Effector memory CD4-positive, alpha-beta T cell (primary cell): ENCODE measurements at places on chromosomes 5 and 9.
A peak's percentile ranks its signal among the peaks of the same experiment; 100 is the strongest.

DNA sequence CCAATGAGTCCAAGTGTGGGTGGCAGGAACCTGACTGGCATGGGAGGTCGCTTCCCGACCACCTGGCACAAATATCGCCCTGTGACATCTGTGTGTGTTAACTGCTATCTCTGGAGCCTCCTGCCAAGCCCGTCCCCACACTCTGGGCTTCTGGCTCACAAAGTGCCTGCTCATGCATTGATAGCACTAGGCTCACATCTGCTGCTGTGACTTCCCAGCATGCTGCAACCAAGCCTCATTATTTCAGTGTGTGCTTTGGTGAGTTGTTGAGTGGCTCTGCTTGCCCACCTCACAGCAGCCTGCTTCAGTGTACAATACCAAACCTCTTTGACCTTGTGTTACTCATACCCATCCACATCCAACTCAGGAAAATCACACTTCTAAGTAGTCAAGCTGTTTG is 139.8 kb downstream of the APBA1 start:
- no peaks in the 10 kb centered on the region for H3K36me3 ChIP-seq
- no peak overlapping the region for H3K4me3 ChIP-seq
- no peaks in the 10 kb centered on the region for H3K27me3 ChIP-seq
- H3K4me1 ChIP-seq: no peaks in the 10 kb centered on the region

- H3K36me3 ChIP-seq: no peaks in the 10 kb centered on the region
- no peak overlapping the region for H3K4me3 ChIP-seq
- H3K27ac ChIP-seq: no peak overlapping the region
- no peak for DNase-seq
Measured at GRCh38 chr5:64163746-64164145, 1.9 kb upstream of the RNF180 start.

DNA sequence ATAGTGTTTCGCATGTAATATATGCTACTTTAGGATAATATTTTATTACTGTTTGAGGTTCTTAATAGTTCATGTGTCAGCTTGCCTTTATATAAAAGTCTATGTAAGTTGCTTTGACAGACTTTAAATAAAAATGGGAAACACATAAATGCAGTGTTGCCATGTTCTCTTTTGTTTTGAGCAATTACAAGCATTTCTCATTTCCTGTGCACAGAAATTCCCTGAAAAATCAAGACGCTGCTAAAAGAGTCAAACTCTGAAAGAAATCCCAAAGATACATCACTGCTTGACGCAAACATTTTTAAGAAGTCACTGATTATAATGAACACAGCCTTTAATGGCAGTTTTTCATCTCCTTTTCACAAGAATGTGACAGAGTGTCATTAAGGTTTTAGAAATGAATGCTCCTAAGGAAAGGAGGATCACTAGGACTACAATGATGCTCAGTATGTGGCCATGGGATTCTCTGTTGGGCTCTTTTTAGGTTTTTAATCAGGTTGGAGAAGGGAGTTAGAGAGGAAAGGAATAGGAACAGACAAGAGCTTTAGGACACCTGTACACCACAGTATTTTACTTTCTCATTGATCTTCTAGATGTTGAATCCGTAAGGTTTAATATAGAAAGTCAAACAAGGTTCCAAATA is 29.4 kb downstream of the ZCCHC7 start:
- no peak for DNase-seq
- peaks cover 3% of the 10 kb centered on the region for H3K36me3 ChIP-seq
- no peak overlapping the region for H3K4me3 ChIP-seq

DNA sequence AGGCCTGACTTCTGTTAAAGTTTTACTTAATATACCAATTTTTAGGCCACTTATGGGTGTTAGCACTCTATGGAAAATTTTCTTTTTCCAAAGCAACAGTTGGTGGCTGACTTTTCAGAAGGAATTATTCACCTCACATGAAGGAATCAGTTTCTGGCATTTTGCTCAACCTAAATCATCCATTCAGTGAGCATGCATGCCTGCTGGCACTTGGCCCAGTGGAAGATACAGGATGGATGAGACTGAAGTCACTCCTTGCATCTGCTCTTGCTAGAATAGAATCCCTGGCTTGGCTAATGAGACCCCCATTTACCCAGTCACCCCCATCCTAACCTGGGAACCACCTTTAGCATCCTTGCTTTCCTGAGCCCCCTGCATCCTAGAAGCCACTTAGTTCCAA is 131.7 kb downstream of the WDR41 start:
- H3K4me3 ChIP-seq: no peak overlapping the region
- no peaks in the 10 kb centered on the region for H3K36me3 ChIP-seq
- no peaks in the 10 kb centered on the region for H3K27me3 ChIP-seq
- H3K27ac ChIP-seq: no peak overlapping the region
- DNase-seq: no peak
- no peaks in the 10 kb centered on the region for H3K4me1 ChIP-seq

DNA sequence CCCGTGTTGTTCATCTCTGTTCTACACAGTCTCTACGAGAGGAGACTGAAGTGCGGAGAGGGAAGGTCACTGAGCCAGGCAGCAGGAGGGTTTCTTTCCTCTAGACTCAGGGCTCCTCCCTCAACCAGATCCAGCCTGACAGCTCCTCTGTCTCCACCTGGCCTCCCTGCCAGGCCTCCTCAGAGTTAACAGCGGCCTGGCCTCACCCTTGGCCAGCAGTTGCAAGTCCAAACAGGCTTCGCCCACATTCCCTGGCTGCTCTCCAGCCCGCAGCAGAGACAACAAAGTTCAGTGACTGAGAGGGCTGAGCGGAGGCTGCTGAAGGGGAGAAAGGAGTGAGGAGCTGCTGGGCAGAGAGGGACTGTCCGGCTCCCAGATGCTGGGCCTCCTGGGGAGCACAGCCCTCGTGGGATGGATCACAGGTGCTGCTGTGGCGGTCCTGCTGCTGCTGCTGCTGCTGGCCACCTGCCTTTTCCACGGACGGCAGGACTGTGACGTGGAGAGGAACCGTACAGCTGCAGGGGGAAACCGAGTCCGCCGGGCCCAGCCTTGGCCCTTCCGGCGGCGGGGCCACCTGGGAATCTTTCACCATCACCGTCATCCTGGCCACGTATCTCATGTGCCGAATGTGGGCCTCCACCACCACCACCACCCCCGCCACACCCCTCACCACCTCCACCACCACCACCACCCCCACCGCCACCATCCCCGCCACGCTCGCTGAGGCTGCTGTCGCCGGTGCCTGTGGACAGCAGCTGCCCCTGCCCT is at the start of gene HRCT1:
HRCT1 (plus strand) TSS at position 291 of the 768 bp plus-strand sequence; CDS start at position 377, 86 bp downstream.
- H3K27me3 ChIP-seq: no peaks in the 10 kb centered on the region
- H3K27ac ChIP-seq: no peak within 1 kb of the TSS
- H3K4me3 ChIP-seq: no peak within 1 kb of the TSS

- H3K4me1 ChIP-seq: no peaks in the 10 kb centered on the region
- no peak overlapping the region for H3K27ac ChIP-seq
- no peaks in the 10 kb centered on the region for H3K27me3 ChIP-seq
- no peak overlapping the region for H3K4me3 ChIP-seq
- no peak for DNase-seq
- no peaks in the 10 kb centered on the region for H3K36me3 ChIP-seq
Measured at GRCh38 chr9:38114905-38115304, 45.9 kb upstream of the SHB start.

GRCh38 chr5:75366787-75367186 is 29.8 kb downstream of the HMGCR start:
- no peaks in the 10 kb centered on the region for H3K4me1 ChIP-seq
- DNase-seq: no peak
- no peak overlapping the region for H3K4me3 ChIP-seq
- no peaks in the 10 kb centered on the region for H3K27me3 ChIP-seq
- peaks cover 5% of the 10 kb centered on the region for H3K36me3 ChIP-seq
- H3K27ac ChIP-seq: no peak overlapping the region

DNA sequence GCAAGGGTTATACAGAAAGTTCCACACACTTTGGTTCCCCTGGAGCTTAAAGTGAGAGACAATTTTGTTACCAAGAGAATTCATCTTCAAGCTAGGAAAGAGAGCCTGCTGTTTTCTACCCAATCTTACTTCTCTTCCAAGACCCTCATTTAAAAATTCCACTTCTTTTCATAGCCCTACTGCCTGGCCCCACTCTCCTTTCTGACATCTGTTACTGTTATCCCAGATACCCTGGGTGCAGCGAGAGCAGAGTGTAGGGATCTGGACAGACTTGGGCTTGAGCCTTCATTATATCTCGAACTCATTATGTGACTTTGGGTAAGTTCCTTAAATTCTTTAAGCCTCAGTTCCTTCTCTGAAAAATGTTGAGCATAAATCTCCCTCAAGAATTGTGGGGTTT is 263.1 kb downstream of the ASTN2 start:
- no peaks in the 10 kb centered on the region for H3K4me1 ChIP-seq
- DNase-seq: no peak
- no peak overlapping the region for H3K27ac ChIP-seq
- H3K4me3 ChIP-seq: no peak overlapping the region
- no peaks in the 10 kb centered on the region for H3K27me3 ChIP-seq
- no peaks in the 10 kb centered on the region for H3K36me3 ChIP-seq

GRCh38 chr5:72991394-72991793 is 35.6 kb downstream of the FCHO2 start:
- H3K27ac ChIP-seq: no peak overlapping the region
- H3K4me1 ChIP-seq: no peaks in the 10 kb centered on the region
- H3K27me3 ChIP-seq: no peaks in the 10 kb centered on the region
- no peak for DNase-seq
- no peak overlapping the region for H3K4me3 ChIP-seq
- no peaks in the 10 kb centered on the region for H3K36me3 ChIP-seq

DNA sequence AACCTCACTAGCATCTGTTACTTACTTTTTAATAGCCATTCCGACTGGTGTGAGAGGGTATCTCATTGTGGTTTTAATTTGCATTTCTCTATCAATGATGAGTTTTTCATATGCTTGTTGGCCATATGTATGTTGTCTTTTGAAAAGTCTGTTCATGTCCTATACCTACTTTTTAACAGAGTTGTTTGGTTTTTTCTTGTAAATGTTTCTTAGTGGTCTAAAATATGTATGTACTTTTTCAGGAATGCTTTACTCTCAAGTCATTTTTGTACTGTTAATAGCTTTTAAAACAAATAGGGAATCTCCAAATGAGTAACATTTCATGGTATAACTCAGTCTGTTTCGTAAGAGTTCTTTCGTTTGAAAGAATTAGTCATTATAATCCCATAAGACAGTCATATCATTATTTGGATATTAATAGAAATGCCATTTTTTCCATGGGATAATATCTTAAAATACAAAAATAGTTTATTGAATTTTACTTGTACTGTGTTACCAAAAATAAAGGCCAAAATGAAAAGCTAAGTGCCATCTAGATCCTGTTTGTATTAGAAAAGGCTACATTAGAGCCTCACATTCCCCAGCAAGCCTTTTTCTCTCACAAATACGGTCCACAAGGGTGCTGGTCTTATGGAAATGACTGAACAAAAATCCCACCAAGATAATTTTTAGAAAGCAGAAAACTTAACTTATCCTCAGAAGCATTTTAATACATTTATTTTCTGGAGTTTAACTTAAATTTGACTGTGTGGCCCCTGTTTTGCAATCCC is 247.7 kb downstream of the PJA2 start:
- no peaks in the 10 kb centered on the region for H3K36me3 ChIP-seq
- H3K27ac ChIP-seq: no peak overlapping the region
- no peaks in the 10 kb centered on the region for H3K27me3 ChIP-seq
- DNase-seq: no peak

- H3K4me3 ChIP-seq: no peak overlapping the region
- no peak overlapping the region for H3K27ac ChIP-seq
- H3K27me3 ChIP-seq: no peaks in the 10 kb centered on the region
- DNase-seq: no peak
- H3K36me3 ChIP-seq: no peaks in the 10 kb centered on the region
- no peaks in the 10 kb centered on the region for H3K4me1 ChIP-seq
Measured at GRCh38 chr9:100803956-100804355, 224.6 kb upstream of the PLPPR1 start.

DNA sequence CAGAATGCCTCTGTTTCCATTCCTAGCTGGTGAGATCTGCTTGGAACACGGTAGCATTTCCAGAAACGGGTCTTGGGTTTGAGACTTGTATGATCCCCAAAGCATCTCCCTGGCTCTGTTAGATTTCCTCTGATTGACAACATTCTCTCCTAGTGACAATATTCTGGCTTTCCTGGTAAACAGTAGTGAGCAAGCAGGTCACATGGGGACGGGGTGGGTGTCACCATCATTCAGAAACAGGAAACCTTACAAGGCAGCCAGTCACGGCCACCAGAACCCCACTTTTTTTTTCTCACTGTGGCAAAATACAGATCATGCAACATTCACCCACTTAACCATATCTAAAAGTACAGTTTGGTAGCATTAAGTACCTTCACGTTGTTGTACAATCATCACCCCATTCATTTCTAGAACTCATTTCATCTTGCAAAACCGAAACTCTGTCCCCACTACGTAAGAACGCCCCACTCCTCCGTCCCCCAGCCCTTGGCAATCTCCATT is 90.1 kb upstream of the LMX1B start:
- H3K36me3 ChIP-seq: no peaks in the 10 kb centered on the region
- H3K4me3 ChIP-seq: peak overlapping the region; percentile 47
- H3K27ac ChIP-seq: no peak overlapping the region
- H3K4me1 ChIP-seq: peaks cover 6% of the 10 kb centered on the region

DNA sequence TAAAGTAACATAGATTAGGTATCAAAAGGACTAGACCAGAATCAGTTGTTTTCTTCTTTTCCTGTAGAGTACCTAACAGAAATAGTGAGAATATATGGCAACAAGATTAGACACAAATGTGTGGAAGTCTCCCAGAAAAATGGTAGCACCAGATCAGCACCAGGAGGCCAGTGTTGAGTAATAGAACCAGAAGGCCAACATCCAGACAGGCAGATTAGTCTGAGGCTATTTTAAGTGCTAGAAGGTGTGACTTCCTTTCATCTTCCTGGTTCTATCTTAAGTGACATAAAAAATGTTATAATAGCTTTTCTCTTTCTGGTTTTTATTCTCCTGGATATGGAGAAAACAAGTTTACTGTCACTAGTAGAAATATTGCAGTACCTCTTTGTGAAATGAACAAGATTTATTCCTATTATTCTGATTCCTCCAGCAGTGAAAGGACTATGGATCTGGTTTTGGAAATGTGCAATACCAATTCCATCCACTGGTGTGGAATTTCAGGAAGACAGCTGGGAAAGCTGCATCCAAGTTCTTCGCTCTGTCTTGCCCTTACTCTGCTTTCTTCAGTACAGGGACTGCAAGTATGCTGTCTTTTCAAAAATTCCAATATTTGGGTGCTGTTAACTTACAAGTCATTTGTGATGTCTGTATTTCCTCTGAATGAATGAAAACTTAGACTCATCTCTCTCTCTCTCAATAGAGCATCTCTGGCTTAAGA is 39.1 kb downstream of the SHLD3 start:
- H3K4me3 ChIP-seq: no peak overlapping the region
- no peaks in the 10 kb centered on the region for H3K4me1 ChIP-seq
- peaks cover 25% of the 10 kb centered on the region for H3K36me3 ChIP-seq
- no peak overlapping the region for H3K27ac ChIP-seq
- no peak for DNase-seq
- H3K27me3 ChIP-seq: no peaks in the 10 kb centered on the region
